Mucosa of gallbladder (tissue), 1 donor: ENCODE measurements at places on chromosomes 11 and 22.

- no peak for DNase-seq
Measured at GRCh38 chr22:26374391-26375026, 54.6 kb upstream of the ASPHD2 start.

DNA sequence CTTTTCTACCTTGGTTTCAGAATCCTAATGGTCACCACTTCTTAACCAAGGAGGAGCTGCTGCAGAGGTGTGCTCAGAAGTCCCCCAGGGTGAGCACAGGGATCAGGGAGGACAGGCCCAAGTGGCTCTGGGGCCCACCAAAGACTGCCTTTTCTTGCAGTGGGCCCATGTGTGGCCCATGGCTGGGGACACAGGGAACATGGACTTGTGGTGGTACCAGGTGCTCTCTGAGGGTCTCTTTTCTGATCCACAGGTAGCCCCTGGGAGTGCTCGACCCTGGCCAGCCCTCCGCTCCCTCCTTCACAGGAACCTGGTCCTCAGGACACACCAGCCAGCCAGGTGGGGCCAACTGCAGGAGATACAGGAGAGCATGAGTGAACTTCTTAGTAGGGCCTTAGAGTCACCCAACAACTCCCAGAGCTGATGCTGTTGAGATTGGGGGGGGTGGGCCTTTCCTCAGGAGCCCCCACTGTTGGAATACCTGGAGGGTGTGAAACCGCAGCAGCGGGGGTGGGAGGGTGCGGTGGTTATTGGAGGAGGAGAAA, 2.0 kb downstream of the MUS81 start:
- DNase-seq, result no peak

- DNase-seq, result no peak
Measured at GRCh38 chr11:27462543-27462942, 10.0 kb downstream of the LGR4 start.

- peak; percentile 84 for DNase-seq
Measured at GRCh38 chr11:14907411-14908213, 15.6 kb upstream of the CYP2R1 start.

DNA sequence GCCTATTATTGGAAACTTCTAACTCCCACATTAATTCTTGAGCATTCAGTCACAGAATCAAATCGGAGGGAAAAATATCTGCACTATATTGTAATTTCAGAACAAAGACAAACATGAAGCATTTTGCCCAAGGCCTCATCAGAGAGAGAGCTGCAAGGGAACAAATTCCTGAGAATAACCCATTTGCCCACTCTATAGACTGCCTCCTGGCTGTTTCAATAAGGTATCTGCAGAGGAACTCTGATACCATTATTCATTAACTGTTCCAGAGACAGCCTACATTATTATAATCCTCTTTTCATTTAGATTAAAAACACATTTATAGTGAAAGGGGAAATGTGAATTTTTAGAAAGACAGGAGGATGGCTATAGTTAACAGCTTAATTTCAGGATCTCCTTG, 663.9 kb downstream of the DLG2 start:
- no peak for DNase-seq

GRCh38 chr11:130769782-130770535, 146.3 kb downstream of the SNX19 start:
- no peak for DNase-seq

DNA sequence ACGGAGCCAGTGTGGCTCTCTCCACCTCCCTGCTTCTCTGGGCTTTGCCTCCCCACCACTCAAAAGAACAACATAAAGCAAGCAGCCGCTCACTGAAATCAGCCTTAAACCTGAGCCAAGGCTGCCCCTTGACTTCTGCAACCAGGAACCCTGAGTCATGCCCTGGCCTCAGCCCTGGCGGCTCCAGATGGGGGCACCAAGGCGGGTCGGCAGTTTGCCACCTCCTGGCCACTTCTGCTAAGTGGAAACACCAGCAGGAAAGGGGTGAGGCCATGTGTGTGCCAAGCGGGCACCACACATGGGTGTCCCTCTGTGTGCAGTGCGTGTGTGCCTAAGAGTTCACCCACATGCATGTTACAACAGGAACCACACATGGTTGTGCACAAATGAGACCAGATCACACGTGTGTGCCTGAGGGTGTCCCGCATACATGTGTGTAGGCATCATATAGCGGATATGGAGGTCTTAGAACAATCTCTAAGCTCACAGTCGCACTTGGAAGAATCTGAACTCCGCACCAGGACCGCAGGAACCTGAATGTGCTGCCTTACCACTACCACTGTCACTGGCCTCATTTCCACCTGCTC, 221.2 kb downstream of the MN1 start:
- no peak for DNase-seq

- no peak for DNase-seq
Measured at GRCh38 chr11:20089796-20090653, 70.2 kb downstream of the DBX1 start.

DNA sequence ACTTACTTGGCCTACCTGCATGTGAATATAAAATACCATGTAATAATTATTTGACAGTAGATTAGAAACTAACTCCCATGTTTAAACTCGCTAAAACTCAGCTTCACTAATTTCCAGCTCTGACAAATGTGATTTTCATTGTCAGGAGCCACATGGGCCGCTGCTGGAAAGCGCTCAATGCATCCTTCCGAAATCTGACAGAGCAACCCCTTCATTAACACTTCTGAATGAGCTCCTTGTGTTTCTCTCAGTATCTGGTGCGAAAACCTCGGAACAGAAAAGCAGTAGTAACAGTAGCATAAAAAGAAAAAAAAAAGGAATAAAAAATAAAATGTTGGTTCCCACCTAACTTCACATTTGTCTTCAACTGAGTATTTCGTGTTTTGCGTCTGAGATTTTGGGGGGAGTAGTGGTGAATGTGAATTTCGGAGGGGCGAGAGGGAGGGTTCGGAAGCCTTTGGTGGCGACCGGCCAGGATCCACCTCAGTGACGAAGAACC, 710 bp downstream of the MTCH2 start:
- no peak for DNase-seq

- peak; percentile 31 for DNase-seq
Measured at GRCh38 chr11:26297189-26297975, 34.5 kb upstream of the ANO3 start.

DNA sequence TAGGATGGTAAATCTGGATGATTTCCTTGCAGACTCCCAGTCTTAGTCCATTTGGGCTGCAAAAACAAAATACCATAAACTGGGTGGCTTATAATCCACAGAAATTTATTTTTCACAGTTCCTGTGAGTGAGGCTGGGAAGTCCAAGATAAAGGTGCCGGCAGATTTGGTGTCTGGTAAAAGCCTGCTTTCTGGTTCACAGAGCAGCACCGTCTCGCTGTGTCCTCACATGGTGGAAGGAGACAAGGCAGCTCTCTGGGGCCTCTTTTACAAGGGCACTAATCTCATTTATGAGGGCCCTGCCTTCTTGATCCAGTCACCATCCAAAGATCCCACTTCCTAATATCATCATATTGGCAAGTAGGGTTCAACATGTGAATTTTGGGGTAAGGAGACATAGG, 8.9 kb downstream of the USP47 start:
- no peak for DNase-seq

GRCh38 chr11:128424851-128425285, 162.5 kb downstream of the ETS1 start:
- DNase-seq, result no peak

GRCh38 chr22:17699696-17700340, 61.3 kb downstream of the BCL2L13 start:
- DNase-seq, result no peak

GRCh38 chr11:112837162-112837826, 123.9 kb upstream of the NCAM1 start:
- no peak for DNase-seq

DNA sequence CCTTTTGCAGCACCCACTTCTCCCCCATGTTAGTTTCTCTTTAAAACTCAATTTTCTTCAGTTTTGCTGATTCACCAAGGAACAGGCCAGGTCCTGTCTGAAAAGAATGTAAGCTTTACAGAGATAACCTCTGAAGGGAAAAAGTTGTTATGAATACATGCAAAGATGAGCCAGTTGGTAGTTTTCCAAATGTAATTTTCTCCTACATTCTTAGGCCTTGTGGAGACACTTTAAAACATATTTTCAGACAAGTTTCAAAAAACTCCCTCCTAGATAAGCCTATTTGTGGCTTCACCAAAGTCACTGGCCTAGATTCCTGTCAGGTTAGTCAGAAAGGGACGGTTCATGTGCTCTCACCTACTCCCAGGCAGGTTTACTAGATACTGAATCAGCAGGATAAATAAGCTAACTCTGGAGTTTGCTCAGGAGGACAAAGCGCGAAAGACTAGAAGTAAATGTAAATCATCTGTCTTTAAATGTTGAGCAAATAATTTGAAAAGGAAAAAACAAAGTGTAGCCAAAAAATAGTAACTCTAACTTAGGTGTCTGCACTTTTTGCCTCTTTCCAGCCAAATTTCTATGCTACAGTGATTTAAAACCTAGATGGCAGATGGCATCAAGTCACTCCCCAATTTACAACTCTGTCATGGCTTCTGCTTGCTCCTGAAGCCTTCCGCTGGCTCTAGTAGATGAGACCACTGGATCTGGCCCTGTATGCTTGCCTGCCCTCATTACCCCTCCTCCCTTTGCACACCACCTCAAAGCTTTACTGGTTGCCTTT, 4.9 kb upstream of the ATP6V1E1 start:
- no peak for DNase-seq

DNA sequence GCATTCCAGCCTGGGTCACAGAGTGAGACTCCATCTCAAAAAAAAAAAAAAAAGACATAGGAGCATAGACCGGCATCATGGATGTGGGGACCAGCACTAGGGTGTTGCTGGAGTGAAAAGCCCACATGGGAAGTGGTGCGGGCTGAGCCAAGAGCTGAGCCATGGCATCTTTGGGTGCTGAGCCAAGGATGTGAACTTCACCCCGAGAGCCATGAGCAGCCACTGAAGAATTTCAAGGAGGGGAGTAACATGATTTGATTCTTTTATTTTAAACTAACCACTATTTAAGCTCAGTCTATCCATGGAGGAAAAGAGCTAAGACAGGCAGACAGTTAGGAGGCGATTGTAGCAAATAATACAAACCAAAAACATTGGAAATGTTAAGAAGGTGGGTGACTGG, 57.4 kb downstream of the AHNAK start:
- DNase-seq, result no peak

DNA sequence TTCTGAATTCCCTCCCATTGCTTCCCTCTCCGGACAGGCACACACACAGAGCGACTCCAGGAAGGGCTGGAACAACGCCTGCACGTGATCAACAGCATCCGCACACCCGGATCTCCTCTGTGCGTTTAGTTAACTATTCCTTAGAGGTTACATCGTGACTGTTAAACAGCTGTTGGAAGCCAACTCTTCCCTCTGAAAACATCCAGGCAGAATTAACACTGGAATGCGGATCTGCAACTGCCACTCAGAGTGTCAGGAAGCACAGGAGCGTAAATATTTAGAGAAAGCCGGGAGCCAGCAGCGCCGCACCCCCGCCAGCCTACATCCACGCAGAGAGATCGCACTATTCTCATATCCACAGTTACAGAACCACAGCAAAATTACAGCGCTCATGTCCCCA, 46.2 kb downstream of the SHANK2 start:
- peak; percentile 65 for DNase-seq

DNA sequence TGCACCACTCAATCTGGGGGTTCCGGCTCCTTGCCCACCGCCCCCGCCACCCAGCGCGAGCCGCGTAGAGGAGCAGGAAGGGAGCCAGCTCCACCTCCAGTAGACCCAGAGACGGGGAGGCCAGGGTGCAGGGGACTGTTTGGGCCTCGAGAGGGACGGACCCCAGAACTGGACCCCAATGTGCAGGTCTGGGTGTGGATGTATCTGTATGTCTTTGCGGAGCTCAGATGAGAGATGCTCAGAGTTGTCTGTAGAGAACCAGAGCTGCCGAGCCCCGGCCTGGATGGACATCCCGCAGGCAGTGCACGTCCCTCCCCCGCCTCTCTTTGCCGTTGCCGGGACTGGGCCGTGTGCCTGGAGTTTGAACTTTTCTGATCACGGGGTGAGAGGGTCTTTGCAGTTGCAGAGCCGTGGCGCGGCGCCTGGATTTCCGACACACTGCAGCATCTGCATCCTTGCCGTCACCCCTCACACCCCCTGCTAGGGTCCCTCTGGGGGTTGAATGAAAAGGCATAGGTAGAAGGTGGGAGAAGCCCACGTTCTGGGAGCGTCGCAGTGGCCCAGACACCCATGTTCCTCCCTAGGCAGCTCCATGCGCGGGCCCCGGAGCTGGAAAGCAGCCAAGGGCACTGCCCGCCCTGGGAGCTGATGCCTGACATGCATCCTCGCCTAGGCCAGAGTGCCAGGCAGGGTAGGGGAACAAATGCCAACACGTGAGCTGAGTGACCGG, 105.2 kb downstream of the KCNQ1 start:
- DNase-seq, result no peak

GRCh38 chr22:23481369-23481768, 98.7 kb downstream of the IGLL1 start:
- no peak for DNase-seq

GRCh38 chr11:76152086-76152681, 54.1 kb downstream of the WNT11 start:
- peak; percentile 84 for DNase-seq

- no peak for DNase-seq
Measured at GRCh38 chr22:42721045-42721434, 370 bp upstream of the A4GALT start.

- no peak for DNase-seq
Measured at GRCh38 chr11:69748637-69749036, 26.5 kb downstream of the FGF4 start.

DNA sequence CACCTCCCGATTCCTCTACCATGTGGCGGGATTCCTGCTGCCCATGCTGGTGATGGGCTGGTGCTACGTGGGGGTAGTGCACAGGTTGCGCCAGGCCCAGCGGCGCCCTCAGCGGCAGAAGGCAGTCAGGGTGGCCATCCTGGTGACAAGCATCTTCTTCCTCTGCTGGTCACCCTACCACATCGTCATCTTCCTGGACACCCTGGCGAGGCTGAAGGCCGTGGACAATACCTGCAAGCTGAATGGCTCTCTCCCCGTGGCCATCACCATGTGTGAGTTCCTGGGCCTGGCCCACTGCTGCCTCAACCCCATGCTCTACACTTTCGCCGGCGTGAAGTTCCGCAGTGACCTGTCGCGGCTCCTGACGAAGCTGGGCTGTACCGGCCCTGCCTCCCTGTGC, 10.5 kb downstream of the CXCR5 start:
- no peak for DNase-seq

- no peak for DNase-seq
Measured at GRCh38 chr11:14101388-14101787, 138.9 kb downstream of the SPON1 start.

GRCh38 chr22:30225220-30225927, 21.2 kb downstream of the LIF start:
- DNase-seq, result no peak
